Kidney glomerular epithelial cell (primary cell): ENCODE measurements at places on chromosomes 6 and 20.

DNA sequence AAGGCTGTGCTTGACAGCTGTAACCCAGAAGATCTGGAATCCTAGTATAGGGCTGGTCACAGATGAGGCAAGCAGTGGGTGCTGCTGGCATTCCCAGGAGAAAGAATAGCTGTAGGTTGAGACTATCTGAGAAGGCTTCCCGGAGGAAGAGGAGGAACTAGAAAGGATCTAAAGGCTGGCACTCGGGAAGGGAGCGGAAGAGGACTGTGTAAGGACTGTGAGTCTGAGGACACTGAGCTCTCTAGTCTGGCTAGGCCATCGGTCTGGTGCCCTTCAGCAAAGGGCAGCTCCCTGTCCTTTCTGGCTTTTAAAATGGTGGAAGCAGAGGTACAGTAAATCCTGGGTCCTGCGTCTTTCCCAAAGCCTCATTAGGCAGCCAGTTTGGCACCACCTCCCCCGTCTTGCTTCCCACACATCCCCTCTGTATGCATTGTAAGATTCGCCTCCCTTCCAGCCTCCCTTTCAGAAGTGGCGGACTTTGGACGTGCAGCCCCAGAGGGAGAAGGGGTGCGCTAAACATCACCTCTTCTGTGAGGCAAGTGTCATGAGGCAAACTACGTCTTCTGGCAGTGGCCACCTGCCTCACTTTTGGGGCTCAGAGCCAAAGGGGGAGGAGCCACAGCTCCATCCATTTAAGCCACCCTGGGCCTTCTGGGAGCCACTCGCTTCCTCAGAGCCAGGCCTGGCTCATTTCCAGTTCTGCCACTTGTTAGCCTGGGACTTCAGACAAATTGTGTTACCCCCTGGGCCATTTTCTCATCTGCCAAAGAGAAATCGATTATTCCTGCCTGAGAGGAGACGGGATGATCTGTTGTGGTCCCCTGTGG is 8.6 kb downstream of the SNPH start:
- DNase-seq, result no peak

GRCh38 chr20:53805895-53806384 is 212.3 kb upstream of the ZNF217 start:
- no peak for DNase-seq

GRCh38 chr20:15637950-15638754 is 935.1 kb downstream of the KIF16B start:
- DNase-seq, result peak; percentile 4

DNA sequence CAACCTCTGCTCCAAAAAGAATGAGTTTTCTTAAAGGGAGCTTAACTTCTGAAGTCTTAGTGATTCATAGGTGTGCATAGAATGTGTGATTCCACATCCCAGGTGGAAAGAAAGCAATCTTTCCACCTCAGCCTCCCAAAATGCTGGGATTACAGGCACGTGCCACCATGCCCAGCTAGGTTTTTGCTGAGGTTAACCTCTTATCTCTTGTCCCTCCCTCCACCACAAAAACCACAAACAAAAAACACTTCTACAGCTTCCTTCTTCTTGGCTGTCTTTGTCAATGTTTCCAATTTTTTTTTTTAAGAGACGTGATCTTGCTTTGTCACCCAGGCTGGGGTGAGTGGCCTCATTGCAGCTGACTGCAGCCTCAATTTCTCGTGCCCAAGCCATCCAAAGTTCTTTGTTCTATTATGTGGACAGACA is 8.1 kb upstream of the CSE1L start:
- DNase-seq, result no peak

DNA sequence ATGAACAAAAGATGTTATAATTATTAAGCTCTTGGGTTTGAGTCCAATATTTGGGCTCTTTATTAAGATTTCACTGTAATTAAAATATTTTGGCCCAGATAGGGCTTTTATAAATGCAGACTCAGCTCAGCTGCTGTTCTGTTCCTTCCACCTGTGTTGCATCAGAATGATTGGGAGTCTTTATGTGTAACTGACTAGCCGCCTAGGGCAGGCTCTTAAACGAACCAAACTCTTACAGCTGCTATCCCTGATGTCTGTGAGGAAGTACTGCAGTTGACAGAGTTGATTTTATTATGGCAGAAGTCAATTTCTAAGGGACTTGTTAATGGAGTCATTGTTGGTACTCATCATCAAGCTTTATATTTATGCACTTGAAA is 144.7 kb downstream of the MYO6 start:
- DNase-seq, result no peak

- DNase-seq, result no peak
Measured at GRCh38 chr6:101276066-101276465, 117.4 kb upstream of the GRIK2 start.

DNA sequence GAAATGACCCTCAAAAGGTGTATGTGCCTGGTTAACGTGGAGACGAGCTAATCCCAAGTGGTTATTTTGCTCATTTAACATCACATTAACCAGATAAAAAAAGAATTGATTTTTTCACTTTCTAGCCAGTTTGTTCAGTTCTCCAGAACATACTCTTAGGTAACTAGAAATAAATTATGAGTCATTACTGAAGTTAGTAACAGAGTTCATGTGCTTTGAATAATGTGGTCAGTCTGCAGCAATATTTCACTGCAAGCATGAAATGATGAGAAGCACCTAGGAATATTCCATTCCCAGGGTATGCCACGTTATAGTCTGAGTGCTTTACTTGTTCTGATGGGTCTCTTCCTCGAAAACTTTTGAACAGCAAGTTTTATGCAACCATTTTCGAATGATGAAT is 138.3 kb upstream of the INSM1 start:
- DNase-seq, result peak; percentile 26

DNA sequence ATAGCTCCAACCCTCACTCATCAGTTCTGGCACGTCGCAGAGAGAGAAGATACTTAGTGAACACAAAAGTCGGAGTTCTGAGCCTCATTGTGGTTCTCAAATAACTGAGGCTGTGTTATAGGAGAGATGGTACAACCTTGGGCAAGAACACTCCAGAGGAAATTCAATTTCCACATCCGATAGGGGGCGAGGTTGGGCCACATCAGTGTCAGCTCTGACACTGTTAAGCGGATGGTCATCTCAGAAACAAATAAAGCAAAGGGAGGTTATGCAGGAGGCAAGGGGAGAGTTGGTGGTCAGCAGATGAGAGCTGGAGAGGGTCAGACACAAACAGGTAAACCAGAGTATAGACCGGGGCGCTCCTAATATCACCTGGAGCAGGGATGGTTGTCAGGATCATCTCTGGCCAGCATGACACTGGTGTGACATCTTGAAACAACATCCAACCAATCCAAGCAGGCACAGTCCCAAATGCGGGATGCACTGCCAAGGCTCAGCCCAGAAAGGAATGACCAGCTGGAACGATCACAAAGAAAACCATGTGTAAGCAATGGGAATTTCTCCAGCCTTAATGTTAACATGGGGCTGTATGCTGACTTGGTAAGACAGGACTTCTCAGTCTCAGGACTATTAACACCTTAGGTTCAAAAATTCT is 331.8 kb downstream of the HACE1 start:
- no peak for DNase-seq

DNA sequence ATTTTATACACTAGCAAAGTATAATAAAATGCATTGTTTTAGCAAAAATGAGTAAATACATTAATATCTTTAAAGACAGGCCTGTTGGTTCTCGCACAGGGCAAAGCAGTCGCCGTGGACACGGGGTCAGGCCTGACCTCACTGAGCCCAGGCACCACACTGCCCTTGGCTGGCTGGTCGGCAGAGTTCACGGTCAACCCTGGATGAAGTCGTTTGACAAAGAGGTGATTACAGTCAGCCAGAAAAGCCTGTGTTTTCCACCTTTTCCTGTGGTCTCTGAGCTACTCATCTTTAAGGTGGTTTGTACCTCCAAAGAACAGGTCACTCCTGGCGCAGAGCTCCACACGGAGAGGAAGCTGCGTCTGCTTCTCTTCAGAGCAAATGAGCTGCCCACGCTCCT is 191.5 kb downstream of the DLL1 start:
- DNase-seq, result no peak

DNA sequence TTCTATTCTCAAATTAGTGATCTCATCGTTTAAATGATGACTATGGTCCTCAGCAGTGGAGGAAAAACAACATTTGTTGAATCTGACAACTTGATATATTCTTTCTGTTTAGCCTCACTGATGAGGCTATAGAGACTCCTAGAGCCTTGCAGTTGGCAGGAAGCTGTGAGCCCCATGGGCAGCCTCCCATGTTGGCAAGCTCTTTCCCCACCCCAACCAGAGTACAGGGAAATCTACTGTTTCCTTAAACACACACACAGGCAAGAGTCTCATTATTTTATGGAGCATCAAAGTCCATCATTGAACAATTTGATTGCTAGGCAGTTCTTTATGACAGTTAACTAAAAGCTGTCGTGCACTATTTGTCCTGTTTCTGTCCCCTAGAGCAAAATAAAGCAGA is 498.2 kb upstream of the CITED2 start:
- DNase-seq, result no peak

GRCh38 chr6:127484212-127484863 is 25.1 kb upstream of the KIAA0408 start:
- DNase-seq, result peak; percentile 91
